ENCODE measurements at places on chromosomes 12 and 14.

DNA sequence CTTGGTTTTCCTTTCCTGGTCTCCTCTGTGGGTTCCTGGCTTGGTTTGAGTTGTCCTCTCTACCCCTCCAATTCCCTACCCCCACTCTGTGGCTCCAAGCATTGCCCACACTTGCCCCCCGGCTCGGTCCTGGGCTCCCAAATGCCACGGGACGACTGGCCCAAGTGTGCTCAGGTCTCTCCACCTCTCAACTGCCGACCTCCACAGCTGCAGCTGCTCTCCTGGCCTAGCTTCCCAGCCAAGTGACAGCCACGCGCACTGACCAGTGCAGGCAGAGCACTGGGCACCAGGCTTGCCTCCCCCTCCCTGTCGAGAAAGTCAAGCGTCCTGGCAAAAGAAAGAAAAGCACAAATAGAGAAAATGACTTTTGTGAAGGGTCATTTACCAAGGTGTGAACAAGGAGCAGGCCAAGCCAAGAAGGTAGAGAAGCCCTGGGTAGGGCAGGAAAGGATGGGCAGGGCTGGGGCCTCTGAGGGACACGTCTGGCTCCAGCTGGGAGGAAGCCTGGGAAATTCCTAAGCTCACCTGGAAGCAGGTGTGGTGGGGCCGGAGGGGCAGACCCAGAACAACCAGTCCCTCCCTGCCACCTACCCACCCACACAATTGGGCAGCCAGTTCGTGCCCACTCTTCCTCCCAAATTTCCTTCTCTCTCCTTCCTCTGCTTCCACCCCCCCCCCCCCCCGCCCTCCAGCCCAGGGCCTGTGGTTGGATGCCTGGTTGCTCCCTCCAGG lies 1.8 kb upstream of the CEP170B start:
- DNase-seq = no peak

- DNase-seq = no peak
Measured at GRCh38 chr14:76946753-76947077, 81.8 kb downstream of the IRF2BPL start.

- no peak for DNase-seq
Measured at GRCh38 chr12:39803151-39803550, 183.5 kb upstream of the ABCD2 start.

GRCh38 chr14:98816720-98817119 lies 455.3 kb downstream of the BCL11B start:
- no peak for DNase-seq

DNA sequence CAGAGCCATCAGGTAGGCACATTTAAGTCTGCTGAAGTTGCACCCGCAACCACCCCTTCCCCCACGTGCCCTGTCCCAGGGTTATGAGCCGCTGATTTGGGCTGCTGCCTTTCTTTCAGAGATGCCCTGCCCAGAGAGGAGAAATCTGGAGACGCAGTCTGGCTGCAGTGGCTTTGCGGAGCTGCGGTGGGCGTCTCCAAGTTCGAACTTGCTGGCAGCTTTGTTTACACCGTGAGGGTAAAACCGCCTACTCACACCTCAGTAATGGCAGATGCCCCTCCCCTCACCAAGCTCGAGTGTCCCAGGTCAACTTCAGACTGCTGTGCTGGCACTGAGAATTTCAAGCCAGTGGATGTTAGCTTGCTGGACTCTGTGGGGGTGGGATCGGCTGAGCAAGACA lies 14.7 kb downstream of the PTCSC3 start:
- no peak for DNase-seq

GRCh38 chr14:102917056-102917385 lies 5.4 kb upstream of the AMN start:
- no peak for DNase-seq

DNA sequence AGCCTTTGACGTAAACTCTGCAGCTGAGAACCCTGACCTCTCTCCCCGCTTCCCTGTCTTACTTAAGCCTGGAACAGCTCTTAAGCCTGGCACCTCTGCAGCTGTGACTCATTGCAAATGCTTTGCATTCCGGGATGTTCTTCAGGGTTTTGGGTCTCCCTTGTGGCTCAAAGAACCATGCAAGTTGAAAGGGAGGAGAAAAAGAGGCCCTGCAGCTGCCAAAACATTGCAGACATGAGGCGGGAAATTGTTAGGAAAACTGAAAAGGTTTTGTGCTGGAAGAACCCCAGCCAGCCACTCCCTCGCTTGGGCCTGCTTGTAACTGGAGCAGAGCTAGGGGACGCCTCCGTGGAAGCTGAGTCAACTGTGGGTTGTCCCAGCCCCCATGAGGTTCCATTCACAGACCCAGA lies 60.2 kb upstream of the FERMT2 start:
- DNase-seq = peak; percentile 95

DNA sequence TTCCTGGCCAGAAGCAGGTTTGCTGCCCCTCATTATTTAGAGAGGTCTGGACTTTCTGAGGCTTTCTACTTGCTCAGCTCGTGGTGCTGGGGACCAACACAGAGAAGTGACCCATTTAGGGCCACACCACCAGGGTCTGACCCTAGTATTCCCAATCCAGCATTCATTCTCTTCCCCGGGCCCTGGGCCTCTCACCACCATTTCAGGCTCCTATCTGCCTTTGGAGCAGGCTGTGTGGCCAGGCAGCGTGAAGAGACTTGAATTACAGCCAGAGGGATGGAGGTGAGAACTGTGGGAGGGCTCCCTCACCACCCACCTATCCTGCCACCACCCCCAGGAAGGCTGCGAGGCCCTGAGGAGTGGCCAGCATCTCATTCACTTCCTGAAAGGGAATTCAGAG lies 24.6 kb downstream of the FAM222A start:
- DNase-seq = no peak

DNA sequence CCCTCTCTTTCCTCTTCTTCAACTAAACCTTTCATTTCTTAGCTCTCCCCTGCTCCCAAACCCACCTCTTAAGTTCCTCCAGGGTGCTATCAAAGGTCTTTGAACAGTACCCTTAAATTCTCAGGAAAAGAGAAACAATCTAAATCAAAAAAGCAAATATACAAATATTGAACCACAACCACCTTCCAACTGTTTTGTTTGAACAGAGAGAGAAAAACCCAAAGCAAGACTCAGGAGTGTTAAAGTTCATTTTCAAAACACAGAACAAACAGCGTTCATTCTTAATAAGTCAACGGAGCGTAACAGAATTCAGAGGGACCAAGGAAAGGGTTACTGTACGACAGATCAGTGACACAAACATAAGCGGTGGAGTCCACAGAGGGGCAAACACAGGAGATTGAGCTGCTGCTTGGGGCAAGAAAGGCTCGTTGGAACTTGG lies 73.3 kb downstream of the NDUFA12 start:
- no peak for DNase-seq

- no peak for DNase-seq
Measured at GRCh38 chr12:126601184-126602170, 1536.2 kb downstream of the AACS start.

GRCh38 chr14:95023886-95024285 lies 133.4 kb downstream of the DICER1 start:
- no peak for DNase-seq

DNA sequence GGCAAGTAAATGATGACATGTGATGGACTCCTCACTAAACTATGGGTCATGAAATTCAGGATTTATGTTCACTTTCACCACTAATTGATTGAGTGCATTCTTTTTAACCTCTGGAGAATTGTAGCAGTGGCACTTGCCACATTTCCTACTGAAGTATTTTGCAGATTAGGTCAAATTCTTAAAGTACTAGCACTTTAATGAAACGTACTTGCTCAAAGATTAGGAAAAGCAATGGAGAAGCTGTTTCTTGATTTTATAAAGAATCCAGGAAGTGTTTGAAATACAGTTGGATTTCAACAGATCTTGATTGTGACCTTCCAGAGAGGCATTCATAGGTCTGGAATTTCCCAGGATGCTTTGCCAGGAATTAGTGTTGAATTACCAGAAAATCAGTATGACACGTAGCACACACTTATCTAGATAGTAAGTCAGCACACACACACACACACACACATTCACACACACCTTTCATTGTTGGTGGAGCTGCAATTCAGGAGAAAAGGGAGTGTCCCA lies 162.6 kb downstream of the MYRFL start:
- peak; percentile 98 for DNase-seq

DNA sequence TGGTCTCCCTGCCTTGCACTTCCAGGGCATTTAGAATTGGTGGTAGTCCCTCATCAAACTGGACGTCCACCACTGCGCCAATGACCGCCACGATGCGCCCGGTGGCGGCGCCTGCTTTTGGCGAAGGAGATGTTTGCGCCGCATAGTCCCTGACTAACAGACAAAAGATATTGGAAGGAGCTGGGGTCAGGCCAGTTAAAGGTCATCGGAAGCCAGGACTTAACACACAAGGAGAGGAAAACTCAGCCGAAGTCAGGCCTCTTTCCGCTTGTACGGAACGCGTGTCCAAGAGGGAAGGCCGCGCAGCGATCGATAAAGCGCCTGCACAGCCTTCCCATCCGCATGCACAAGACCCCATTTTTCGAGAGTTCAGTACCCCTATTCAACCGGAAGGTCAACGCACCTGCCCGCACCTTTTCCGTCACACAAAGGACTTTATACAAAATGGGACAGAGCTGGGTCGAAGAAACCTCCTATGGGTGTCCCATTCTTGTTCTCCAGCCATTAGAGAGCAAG lies 525 bp downstream of the ATP5F1B start:
- DNase-seq = no peak

GRCh38 chr14:45177076-45177475 lies 41.3 kb downstream of the FANCM start:
- DNase-seq = peak; percentile 92

GRCh38 chr12:59147791-59148190 lies 227.5 kb upstream of the LRIG3 start:
- DNase-seq = no peak

DNA sequence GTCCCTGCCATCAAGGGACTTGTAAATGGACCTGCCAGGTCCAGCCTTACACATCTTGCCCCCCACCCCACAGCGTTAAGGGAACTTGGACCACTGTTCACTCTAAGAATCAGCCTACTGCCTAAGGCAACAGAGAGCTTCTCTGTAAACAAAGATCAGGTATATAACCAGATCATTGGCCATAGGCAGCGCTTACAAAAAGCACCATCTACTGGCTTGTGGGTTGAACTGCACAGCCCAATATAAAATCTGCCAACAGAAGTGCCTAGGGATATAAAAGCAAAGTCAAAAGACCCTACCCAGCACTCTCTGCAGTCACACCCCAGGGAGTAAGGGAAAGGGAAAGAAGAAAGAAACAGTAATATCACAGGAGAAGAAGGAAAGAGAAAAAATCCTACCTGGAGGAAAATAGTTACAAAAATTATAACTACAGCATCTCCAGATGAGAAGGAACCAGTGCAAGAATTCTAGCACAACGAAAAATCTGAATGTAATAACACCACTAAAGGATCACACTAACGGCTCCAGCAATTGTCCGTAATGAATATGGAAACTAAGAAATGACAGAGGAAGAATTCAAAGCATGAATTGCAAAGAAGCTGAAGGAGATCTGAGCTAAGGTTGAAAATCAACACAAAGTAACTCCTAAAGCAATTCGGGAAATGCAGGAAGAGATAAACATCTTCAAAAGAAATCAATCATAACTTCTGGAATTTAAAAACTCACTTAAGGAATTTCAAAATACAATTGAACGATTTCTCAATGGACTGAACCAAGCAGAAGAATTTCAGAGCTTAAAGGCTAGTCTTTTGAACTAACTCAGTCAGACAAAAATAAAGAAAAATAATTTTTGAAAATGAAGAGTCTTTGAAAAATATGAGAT lies 95.2 kb upstream of the PCED1B start:
- peak; percentile 34 for DNase-seq

- DNase-seq = no peak
Measured at GRCh38 chr14:56102941-56103340, 15.3 kb upstream of the PELI2 start.

DNA sequence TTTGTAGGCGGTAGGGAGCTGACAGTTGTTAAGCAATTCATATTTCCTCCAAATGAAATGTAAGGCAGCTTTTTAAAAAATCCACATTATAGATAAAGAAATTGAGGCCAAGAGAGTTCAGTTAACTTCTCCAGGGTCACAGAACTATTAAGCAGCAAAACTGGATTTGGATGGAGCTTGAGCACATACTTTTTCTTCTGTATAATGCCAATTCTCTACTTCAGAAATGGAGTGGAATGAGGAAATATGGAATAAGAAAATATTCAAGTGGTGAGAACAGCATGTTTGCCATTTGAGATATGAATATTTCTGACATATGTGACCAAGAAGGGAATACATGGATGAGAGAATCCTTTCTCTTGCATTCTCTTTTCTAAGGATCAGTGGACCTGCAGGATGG lies 233.1 kb downstream of the FOXG1 start:
- DNase-seq = no peak

DNA sequence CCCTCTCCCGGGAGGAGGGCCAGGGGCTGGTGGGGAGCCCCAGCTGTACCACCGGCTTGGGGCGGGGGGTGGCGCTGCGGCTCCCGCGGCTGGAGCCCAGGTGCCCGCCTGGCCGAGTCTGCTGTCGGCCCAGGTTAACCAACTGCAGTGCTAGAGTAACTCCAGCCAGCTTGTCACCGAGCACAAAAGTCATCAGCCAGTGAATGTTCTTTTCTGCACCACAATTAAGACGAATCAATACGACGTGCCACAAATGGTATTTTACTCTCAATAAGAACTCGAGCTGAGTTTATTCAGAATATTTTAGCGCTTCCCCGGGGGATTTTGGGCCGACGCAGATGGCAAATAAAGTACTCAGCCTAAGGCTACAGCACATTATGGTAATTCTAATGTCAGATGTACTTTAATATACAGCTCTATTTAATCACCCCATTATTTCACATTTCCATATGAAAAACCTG lies 83.2 kb downstream of the BCL11B start:
- DNase-seq = no peak

GRCh38 chr14:34098045-34098984 lies 147.4 kb upstream of the EGLN3 start:
- no peak for DNase-seq

- DNase-seq = no peak
Measured at GRCh38 chr12:76108356-76108755, 23.9 kb upstream of the NAP1L1 start.

DNA sequence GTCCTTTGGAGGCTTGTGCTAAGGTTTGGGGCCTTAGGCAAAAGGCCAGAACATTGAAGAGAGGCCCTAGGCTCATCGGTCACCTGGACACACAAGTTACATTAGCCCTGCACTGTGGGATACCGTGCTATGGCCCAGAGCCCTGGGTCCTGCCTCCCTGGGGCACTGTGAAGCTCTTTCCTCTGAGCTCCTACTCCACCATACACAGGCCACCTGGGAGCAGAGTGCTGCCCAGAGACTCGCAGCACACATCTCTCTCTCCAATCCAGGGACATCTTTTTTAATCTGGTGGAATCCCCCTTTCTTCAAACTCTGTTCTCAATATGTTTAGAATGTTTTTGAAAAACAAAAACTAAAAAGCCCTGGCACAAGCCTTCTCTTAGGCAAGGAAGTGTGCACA lies 314.2 kb upstream of the RGS6 start:
- no peak for DNase-seq

- no peak for DNase-seq
Measured at GRCh38 chr14:103141117-103141796, 18.0 kb downstream of the TNFAIP2 start.

DNA sequence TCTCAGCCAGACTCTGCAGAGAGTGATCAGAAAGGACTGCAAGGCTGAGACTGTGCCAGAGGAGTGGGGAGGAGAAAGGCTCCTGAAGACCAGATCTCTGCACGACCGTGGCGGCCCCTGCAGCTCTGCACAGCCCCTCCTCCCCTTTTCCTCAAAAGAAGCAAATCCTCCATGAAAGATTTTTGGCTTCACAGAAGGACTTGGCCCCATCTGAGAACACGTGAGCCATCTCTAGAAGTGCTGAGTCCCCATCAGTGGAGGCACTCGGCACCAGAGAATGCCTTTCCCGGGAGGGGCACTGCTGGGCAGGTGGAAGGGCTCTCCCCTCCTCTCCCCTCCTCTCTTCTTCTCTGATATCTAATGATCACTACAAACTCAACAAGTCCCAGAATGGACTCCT lies 6.8 kb downstream of the FIGNL2 start:
- DNase-seq = no peak

Measured in fibroblast of skin of left quadriceps (primary cell).